MCF 10A (cell line): ENCODE measurements at places on chromosomes 5 and 9. TPM values are rescaled to one million over a fixed set of nuclear protein-coding genes. Genes with fewer than 3 reads are reported as not detected.

GRCh38 chr5:179180061-179180610, 120.0 kb downstream of the ZNF354C start:
- H3K27me3 ChIP-seq = peaks cover 29% of the 10 kb centered on the region
- no peaks in the 10 kb centered on the region for H3K4me1 ChIP-seq
- H3K36me3 ChIP-seq = peaks cover 5% of the 10 kb centered on the region
- H3K4me3 ChIP-seq = no peak overlapping the region
- no peak for DNase-seq

The FAM219A gene
- total RNA-seq = 19.3 and 20.3 TPM in 2 replicates

DNA sequence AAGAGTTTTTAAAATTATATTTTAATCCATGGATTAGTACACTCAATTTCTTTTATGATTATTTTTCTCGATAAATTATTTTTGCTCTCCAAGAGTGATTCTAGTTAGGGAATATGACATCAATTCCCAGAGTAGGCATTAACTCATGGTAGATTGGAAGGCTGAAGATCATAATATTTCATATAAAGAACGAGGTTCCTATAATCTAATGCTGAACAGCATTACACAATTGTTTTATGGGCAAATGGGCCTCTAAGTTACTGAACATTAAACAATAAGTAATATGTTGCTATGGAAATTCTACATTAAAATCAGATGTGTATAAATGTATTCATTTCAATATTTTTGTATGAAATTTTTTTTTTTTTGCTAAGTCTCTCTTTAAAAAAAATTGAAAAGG, 140.3 kb downstream of the ZNF608 start:
- H3K36me3 ChIP-seq = no peaks in the 10 kb centered on the region
- no peak for DNase-seq
- no peaks in the 10 kb centered on the region for H3K27me3 ChIP-seq

- H3K36me3 ChIP-seq = peaks cover 42% of the 10 kb centered on the region
Observed at GRCh38 chr9:130118841-130119518, 53.2 kb upstream of the NCS1 start.

- no peak within 1 kb of the TSS for H3K4me3 ChIP-seq
- no peak for DNase-seq
- no peaks in the 10 kb centered on the region for H3K4me1 ChIP-seq
- no peaks in the 10 kb centered on the region for H3K36me3 ChIP-seq
- H3K27me3 ChIP-seq = no peaks in the 10 kb centered on the region
Observed at GRCh38 chr9:19788614-19789271, at the start of gene SLC24A2. Gene SLC24A2 (minus strand): TSS chr9:19789037.

DNA sequence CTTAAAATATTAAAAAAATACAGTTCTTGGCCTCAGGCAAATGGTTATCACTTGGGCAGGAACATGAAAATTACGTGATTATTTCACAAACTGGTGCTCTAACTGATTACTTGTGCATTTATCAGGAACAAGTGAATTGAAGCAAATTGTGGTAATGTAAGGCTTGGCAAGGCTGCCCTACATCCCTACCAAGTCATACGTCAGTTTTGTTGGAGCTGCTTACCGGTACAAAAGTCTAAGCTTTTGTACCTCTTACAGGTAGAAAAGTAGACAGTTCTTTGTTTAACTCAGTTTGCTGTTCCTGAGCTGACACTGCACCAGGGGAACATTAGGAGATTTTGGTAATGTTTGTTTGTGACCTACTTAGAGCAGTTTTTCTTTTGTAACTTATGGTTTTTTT, 2.2 kb downstream of the G3BP1 start:
- H3K27me3 ChIP-seq = no peaks in the 10 kb centered on the region
- peak overlapping the region; percentile 16 for H3K27ac ChIP-seq
- H3K4me1 ChIP-seq = peaks cover 30% of the 10 kb centered on the region
- DNase-seq = no peak

DNA sequence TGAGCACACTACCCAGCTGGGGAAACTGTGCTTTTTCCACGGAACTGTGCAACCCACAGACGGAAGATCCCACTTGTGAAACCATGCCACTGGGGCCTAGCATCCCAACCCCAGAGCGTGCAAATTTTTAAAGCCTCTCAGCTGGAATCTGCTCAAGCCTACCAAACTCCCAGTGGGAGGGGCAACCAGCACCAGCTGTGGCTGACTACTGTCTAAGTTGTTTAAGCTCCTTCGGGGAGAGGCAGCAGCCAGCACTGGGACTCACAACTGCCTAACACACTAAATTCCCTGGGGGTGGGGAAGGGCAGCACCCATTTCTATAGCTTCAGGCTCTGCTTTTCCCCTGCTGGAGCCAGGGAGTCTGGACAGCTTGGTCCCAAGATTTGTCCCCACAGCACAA, 287.6 kb upstream of the MSX2 start:
- no peak overlapping the region for H3K27ac ChIP-seq
- no peak overlapping the region for H3K4me3 ChIP-seq
- DNase-seq = no peak
- no peaks in the 10 kb centered on the region for H3K36me3 ChIP-seq
- H3K4me1 ChIP-seq = no peaks in the 10 kb centered on the region

- H3K27ac ChIP-seq = no peak overlapping the region
- DNase-seq = peak; percentile 30
- H3K4me1 ChIP-seq = peaks cover 28% of the 10 kb centered on the region
- H3K36me3 ChIP-seq = no peaks in the 10 kb centered on the region
Observed at GRCh38 chr9:88781628-88782391, 209.5 kb upstream of the S1PR3 start.

The SHC3 gene
- total RNA-seq = 0.02 and 0.32 TPM in 2 replicates

- no peak overlapping the region for H3K4me3 ChIP-seq
- peaks cover 17% of the 10 kb centered on the region for H3K27me3 ChIP-seq
- H3K27ac ChIP-seq = no peak overlapping the region
- no peaks in the 10 kb centered on the region for H3K4me1 ChIP-seq
Observed at GRCh38 chr9:1759009-1759408, 256.1 kb upstream of the SMARCA2 start.

The ADAMTS13 gene
- 4.1 and 6.1 TPM in 2 replicates for total RNA-seq

DNA sequence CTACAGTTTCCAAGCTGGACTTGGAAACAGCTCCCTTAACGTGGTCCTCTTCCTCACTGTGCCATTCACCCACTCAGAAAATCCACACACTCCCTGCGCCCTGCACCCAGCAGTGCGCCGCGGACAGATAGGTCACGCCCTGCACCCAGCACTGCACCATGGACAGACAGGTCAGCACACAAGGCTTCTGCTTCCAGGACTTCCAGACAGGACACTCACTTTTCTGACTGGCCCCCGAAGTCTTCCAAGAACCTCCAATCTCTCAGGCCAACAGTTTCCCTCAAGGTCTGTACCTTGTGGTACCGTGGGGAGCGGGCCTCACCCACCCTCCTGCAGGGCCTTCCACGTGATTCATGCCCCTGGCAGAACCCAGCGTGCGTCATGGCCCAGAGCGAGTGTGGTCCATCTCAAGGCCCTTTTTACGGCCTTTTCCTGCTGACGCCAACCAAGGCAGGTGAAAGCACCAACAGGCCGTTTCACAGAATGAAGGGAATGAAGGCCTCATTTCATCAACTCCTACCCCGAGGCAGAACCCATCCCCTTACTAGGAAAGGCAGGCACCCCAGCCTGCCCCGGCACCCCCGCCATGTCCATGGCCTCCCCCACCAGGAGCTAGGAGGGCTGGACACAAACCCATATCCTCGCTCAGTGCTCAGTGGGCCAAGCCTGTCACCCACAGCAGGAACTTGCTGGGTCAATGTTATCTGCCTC, 17.3 kb downstream of the VAV2 start:
- H3K27ac ChIP-seq = no peak overlapping the region
- no peak for DNase-seq
- no peak overlapping the region for H3K4me3 ChIP-seq

The NEURL1B gene
- 4.8 and 7.6 TPM in 2 replicates for total RNA-seq

The PSIP1 gene
- 55.3 and 57.8 TPM in 2 replicates for total RNA-seq

DNA sequence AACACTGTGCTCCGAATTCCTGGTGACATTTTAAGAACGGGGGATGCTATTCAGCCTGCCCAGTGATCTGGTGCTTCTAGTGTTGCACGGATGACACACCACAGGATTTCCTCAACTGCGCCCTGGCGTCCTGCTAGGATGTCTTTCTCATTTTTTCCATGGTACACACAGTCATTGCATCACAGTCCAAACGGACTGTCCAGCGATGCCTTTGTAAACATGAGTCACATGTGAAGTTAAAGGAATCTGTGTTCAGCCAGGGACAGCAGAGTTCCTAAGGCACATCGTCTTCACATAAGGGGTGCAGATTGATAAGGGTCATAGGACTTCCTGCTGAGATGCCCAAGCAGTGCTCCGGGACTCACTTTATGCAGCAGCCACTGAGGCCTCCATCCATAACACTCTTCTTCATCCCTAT, 9.3 kb upstream of the PTPN3 start:
- peaks cover 14% of the 10 kb centered on the region for H3K4me1 ChIP-seq
- no peak overlapping the region for H3K27ac ChIP-seq
- H3K36me3 ChIP-seq = no peaks in the 10 kb centered on the region
- peak; percentile 89 for DNase-seq
- no peaks in the 10 kb centered on the region for H3K27me3 ChIP-seq
- H3K4me3 ChIP-seq = no peak overlapping the region

- H3K4me3 ChIP-seq = no peak overlapping the region
- no peaks in the 10 kb centered on the region for H3K36me3 ChIP-seq
- peaks cover 11% of the 10 kb centered on the region for H3K27me3 ChIP-seq
- no peak for DNase-seq
- no peak overlapping the region for H3K27ac ChIP-seq
- no peaks in the 10 kb centered on the region for H3K4me1 ChIP-seq
Observed at GRCh38 chr5:1101961-1102713, 9.7 kb downstream of the SLC12A7 start.

The HAPLN1 gene
- total RNA-seq = not detected in 2 replicates

GRCh38 chr5:55860709-55861108, 9.6 kb downstream of the IL31RA start:
- H3K4me1 ChIP-seq = no peaks in the 10 kb centered on the region
- peaks cover 6% of the 10 kb centered on the region for H3K36me3 ChIP-seq
- no peak for DNase-seq
- no peak overlapping the region for H3K4me3 ChIP-seq

- DNase-seq = no peak
- no peak overlapping the region for H3K4me3 ChIP-seq
- H3K27me3 ChIP-seq = peaks cover 70% of the 10 kb centered on the region
- no peaks in the 10 kb centered on the region for H3K4me1 ChIP-seq
- H3K27ac ChIP-seq = no peak overlapping the region
Observed at GRCh38 chr5:52457810-52458209, 329.9 kb upstream of the ITGA1 start.

The TAL2 gene
- not detected in 2 replicates for total RNA-seq

DNA sequence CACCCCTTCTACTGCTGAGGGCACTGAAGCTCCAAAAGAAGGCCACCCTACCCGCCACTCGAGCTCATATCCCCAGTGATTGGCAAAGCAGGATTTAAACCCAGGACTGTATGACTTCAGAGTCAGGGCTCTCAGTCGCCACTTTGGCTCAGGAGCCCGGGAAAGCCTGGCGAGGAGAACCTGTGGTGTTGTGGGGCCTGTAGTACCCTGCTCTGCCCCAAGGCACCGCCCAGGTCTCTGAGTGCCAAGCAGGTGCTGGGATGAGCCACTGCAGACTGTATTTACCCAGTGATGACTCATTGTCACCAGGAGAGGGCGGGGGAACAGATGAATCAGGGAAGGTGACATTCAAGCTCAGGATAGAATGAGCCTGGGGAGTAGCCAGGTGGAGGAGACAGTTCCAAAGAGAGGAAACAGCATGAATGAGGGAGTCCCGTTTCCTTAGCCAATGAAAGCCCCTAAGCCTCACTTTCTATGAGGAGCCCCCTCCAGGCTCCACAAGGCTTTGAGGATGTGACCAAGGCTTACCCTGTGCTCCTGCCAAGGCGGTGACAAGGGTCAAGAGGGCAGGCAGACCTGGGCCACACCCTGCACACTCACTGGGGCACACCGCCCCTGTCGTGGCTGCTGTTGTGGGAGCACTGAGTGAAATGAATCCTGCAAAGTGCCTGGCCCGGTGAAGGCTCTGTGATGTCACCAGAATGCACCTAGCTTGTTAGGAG, 17.8 kb upstream of the DPM2 start:
- no peak overlapping the region for H3K27ac ChIP-seq
- H3K27me3 ChIP-seq = no peaks in the 10 kb centered on the region
- peaks cover 24% of the 10 kb centered on the region for H3K4me1 ChIP-seq
- H3K36me3 ChIP-seq = no peaks in the 10 kb centered on the region
- H3K4me3 ChIP-seq = peak overlapping the region; percentile 29

The ZCCHC9 gene
- total RNA-seq = 31.5 and 33.8 TPM in 2 replicates

The DBH gene
- not detected in 2 replicates for total RNA-seq

- no peak overlapping the region for H3K4me3 ChIP-seq
- H3K27ac ChIP-seq = no peak overlapping the region
- DNase-seq = peak; percentile 92
- H3K4me1 ChIP-seq = peaks cover 46% of the 10 kb centered on the region
- H3K27me3 ChIP-seq = no peaks in the 10 kb centered on the region
- H3K36me3 ChIP-seq = peaks cover 11% of the 10 kb centered on the region
Observed at GRCh38 chr9:113574441-113575262, 111.1 kb downstream of the RGS3 start.

The PDE8B gene
- total RNA-seq = 0.05 TPM in 1 of 2 replicates, not detected in the other

- H3K4me3 ChIP-seq = no peak overlapping the region
- DNase-seq = peak; percentile 16
- H3K27ac ChIP-seq = no peak overlapping the region
- H3K27me3 ChIP-seq = peaks cover 26% of the 10 kb centered on the region
- H3K36me3 ChIP-seq = no peaks in the 10 kb centered on the region
- H3K4me1 ChIP-seq = peaks cover 6% of the 10 kb centered on the region
Observed at GRCh38 chr9:72217306-72217842, 68.1 kb downstream of the GDA start.

GRCh38 chr5:96114736-96115135, 153.1 kb upstream of the ELL2 start:
- H3K27me3 ChIP-seq = no peaks in the 10 kb centered on the region
- peak overlapping the region; percentile 87 for H3K27ac ChIP-seq
- H3K4me3 ChIP-seq = no peak overlapping the region
- H3K36me3 ChIP-seq = no peaks in the 10 kb centered on the region

DNA sequence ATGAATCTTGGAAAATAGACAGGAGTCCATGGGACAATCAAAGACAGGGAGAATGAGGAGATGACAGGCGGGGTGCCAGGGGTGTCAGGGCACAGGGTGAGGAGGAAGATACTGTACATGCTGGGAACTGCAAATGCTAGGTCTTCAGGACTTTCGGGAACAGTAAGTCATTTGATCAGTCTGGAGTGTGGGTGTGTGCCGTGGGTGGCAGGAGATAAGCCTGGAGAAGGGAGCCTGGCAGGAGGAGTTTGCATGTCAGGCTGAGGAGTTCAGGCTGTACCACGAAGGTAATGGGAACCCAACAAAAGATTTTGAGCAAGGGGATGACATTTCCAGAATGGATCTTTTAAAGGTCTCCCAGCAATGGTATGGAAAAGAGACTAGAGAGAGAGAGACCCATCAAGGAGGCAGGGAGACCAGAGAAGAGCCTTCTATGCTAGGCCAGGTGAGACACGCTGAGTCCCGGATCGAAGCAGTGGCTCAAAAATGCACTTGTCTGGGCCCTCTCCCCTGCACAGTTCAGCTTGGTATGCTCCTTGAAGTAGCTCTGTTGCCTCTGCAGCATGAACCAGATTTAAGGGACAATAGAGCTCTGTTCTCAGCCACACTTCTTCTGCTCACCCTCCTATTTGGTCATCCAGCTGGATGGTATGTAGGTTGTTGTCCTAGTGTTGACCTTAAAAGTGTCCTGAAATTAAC, 77.0 kb upstream of the FER start:
- no peaks in the 10 kb centered on the region for H3K27me3 ChIP-seq
- no peaks in the 10 kb centered on the region for H3K36me3 ChIP-seq
- H3K4me1 ChIP-seq = no peaks in the 10 kb centered on the region
- H3K27ac ChIP-seq = no peak overlapping the region
- H3K4me3 ChIP-seq = no peak overlapping the region
